ENCODE measurements at places on chromosomes 5 and 9.

- ATAC-seq = no peak
These were observed 6.5 kb downstream of the UBQLN1 start for GRCh38 chr9:83701286-83701685.

GRCh38 chr5:33793836-33794549 is 97.8 kb downstream of the ADAMTS12 start:
- ATAC-seq = no peak

GRCh38 chr5:136053336-136054141 is 24.8 kb downstream of the TGFBI start:
- peak; percentile 76 for ATAC-seq

DNA sequence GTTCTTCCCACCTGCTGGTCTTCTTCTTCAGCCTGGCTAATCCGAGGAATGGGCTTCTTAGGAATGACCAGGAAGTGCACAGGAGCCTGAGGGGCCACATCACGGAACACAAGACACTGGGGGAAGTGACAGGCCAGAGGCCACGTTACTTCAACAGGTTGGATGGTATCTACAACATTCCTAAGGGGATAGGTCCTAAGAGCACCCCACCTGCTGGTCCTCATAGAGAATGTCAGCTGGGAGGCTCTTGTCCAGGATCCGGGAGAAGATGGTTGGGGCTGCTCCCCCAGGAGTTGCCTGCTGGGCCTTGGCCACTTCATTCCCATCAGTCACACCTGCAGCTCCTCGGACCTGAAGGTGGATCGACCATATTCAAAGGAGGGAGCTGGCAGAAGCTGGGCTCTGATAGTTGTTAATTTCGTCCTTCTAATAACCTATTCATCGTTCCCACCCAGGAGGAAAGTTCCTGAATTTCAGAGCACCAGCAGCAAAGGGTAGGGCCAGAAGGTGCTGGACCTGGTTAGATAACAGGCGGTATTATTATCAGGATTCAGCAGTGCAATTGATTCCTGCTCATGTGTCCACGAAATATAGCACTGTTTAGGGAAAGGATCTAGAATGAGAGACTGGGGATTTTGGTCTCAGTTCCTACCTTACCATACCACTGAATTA is 1.3 kb downstream of the HINT2 start:
- ATAC-seq = no peak

GRCh38 chr5:132528021-132528420 is 15.3 kb downstream of the IL5 start:
- peak; percentile 67 for ATAC-seq

GRCh38 chr5:31913808-31914207 is 260.3 kb downstream of the GOLPH3 start:
- no peak for ATAC-seq

DNA sequence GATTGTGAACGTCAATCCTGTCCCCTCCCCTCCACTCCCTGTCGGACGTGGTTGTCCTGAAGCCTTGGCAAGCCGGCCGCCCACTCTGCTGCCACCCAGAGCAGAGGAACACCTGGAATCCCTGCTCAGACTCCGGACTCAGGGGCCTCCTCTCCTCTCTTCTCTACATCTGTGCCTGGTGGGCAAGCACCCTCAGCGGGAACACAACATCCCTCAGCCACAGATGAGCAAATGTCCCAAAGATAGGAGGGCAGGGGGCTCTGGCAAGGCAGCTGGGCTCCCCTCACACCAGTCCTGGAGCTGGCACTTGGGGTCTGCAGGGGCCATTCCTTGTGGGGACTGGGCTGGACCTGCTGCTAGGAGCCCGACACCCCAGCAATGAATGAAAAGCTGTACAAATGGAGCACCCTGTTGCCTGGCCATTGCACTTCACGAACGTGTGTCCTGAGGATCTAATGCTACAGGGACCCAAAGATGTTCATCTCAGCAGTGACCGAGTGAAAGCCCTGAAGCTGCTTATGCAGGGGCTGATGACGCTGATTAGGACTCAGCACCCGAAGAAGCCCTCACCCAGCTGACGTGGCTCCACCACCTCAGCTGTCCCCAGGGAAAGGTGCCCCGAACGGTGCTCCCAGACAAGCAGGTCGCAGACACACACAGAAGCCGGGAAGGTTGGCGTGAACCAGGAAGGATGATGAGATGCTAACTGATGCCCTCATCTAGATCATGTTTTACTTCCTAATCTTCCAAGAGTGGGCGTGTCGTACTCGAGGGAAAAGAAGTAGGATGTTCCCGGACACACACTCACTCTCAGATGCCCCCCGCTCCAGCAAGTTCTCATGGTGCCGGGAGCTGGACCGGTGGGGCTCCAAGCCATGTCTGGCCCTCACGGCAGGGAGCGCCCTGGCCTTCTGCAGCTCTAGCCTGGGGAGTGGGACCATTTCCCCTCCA is 177.0 kb upstream of the PPP1R26 start:
- no peak for ATAC-seq

GRCh38 chr9:109843641-109844040 is 63.6 kb downstream of the PALM2AKAP2 start:
- ATAC-seq = peak; percentile 83

GRCh38 chr9:109504689-109505088 is 6.6 kb upstream of the PTPN3 start:
- peak; percentile 8 for ATAC-seq

DNA sequence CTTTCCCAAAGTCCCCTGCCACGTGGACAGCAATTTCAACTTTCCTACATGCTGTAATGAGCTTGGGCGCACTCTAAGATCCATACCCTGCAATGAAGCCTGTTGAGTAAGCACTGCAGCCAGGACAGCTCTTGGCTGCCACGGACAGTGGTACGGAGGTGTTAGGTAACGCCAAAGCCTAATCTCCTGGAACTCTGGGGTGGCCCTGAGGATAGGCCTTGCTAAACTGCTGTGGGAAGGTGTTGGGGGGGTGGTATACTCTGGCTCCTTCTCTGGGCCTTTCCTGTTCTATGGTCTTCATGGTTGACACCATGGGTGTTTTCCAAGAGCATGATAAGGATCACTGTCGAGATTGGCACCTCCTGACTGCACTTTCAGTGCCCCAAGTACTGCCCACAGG is 66.4 kb upstream of the PITX1 start:
- ATAC-seq = no peak

- ATAC-seq = no peak
These were observed 21.2 kb upstream of the FGFR4 start for GRCh38 chr5:177065491-177065890.

DNA sequence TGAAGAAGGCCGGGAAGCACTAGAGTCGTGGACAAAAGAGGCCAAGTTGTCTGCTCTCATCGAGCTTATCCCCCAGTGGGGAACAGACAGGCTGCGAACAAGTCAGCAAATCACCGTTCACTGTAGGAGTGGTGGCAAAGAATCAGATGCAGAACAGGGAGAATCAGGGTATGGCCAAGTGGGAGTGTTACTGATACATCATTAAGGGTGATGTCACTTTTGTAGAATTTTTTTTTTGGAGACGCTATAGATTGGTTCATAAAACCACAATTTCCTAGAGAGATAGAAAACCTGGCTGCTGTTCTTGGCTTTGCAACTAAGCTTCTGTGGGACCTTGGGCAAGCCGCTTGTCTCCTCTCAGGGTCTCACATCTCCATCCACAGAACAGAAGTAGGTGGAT is 21.3 kb downstream of the SPRY4 start:
- no peak for ATAC-seq

DNA sequence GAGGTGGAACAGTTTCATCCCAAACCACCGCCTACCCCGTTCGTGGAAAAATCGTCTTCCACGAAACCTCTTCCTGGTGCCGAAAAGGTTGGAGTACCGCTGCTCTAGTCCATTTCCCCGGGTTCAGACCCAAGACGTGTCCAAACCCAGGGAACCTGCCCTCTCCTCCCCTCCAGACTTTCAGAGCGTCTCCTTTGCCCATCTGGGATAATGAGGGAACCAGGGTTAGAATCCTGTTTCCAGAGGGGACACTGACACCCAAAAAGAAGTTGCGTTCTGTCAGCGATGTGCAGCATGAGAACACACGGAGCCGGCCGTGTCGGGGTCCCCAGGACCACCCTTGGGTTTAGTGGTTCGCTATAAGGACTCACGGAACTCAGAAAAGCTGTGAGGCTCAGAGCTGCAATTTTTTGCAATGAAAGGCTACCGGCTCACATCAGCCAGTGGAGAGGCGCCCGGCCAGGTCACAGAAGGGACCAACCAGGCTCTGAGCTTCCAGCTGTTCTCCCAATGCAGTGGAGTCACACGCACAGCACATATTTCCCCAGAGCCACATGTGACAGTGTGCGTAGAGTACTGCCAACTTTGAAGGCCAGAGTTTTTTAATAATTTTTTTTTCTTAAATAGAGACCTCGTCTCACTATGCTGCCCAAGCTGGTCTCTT is 19.4 kb downstream of the LAMC3 start:
- ATAC-seq = no peak

- ATAC-seq = no peak
These were observed 64.3 kb downstream of the IRX1 start for GRCh38 chr5:3659907-3660306.

DNA sequence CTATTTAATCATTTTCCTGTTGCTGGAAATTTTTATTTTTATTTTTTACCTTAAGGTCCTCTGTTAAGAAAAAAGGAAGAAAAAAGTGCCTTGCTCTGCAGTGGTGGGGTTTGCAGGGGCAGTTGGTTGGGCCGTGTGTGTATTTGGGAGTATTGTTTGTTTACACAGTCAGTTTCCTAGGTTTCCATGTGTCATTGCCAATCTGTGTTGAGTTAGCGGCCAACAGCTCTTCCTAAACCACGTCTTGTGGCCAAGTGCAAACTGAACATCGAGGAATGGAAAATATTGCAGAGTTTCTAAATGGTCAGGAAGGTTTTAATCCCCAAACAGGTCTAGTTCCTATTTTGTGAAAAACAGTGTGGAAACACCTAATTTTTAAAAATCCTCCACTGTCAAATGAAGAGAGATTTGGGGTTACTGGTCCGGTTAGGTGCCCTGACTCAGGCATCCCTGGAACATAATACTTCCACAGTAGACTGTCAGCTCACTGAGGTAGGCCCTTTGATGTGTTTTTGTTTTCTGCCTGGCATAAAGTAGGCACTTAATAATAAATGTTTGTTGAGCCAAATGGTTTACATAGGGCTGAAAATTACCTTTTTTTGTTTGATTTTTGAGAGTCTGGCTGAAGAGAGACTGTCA is 37.0 kb downstream of the MAMDC2 start:
- peak; percentile 74 for ATAC-seq

DNA sequence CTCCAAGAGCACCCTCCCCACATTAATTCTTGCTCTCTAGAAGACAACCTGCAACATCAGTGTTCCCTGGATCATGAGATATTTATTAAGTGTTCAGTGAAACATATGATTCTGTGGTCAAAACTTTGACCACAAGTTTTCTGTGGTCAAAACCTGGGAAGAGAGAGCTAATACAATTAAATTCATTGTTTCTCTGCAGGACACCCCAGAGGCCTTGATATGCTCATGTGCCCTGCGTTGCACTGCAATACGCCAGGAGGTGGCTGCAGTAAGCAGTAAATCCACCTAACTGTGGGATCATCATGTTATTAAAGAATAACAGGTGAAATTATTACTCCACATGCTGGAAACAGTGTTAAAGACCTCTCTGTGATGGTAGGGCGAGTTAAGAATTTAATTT is 109.3 kb upstream of the SPDL1 start:
- ATAC-seq = no peak

DNA sequence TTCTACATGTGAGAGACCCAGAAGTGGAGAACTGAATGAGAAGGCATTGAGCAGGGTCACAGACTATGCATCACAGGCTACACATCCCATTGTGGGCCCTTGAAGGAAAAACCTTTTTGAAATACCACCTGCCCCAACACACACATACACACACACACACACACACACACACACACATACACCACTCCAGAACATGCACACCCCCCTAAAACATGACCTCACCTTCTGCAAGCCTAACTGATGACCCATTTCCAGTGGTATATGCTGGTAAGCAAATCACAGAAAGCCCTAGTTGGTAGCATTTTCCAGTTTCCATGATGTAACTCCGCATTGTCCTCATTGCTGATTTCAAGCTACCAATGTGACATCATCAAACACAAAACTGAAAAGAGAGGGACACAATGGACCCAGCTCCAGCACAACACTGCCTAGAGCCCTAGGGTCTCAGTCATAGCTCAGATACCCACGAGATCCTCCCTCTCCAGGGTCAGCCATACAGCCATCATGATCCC is 36.4 kb downstream of the THBS4 start:
- no peak for ATAC-seq

GRCh38 chr5:158058208-158059120 is 199.5 kb upstream of the CLINT1 start:
- ATAC-seq = no peak

DNA sequence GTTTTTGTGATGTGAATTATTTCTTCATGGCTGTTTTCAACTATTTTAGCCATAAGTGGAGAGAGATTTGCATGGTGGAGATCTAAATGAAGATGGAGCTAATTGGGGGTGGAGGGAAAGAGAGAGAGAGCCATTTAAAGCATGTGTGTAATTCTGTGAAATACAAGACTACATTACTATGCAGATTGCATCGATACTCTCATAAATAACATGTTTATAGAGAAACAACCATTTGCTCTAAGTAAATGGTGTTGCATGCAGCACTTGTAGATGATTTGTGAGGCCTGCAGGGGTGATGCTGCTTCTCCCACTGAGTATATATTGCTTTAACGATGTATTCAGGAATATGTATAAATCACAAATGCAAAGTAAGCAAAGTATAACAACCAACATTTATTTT is 270.2 kb upstream of the RIOK2 start:
- peak; percentile 79 for ATAC-seq

GRCh38 chr9:78707080-78707479 is 410.2 kb downstream of the PSAT1 start:
- no peak for ATAC-seq

GRCh38 chr5:121296356-121296755 is 555.3 kb upstream of the FTMT start:
- no peak for ATAC-seq

All from motor neuron (in vitro differentiated cells).